Epithelial cell of proximal tubule (primary cell): ENCODE measurements at places on chromosomes 5 and 9. TPM values are rescaled to one million over a fixed set of nuclear protein-coding genes. Genes with fewer than 3 reads are reported as not detected.

DNA sequence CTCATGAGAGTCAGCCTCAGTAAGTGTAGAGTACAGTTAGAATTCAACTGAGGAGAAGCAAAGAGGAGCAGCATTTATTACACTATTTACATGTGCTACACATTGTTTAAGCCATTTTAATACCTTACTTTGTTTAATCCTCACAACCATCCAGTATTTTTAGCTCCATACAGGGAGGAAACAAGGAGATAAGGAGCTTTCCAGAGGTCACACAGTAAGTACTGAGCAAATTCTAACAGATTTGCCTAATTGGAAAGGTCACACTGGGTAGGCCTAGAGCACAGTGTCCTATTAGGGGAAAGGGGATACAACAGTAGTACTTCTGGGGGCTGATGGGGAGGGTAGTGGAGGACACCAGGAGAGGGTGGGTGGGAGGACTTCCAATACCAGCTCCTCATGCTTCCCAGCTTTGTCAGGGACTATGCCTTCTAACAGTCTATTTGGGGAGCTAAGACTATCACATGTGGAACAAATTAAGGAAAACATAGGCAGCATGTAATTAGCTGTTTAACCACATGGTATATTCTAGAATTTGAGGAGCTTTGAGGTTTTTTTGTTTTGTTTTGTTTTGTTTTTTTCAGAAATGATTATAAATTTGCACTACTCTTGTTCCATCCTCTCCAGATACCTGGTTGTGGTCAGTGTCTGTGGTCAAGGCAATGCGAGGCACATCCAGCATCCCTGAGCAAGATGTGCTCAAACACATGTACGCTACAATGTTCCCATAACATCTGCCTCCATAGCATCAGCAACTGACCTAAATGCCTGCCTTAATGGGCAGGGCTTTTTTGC, 96.0 kb upstream of the SLC12A2 start:
- DNase-seq: no peak

GRCh38 chr5:120361941-120362340, 102.2 kb upstream of the PRR16 start:
- DNase-seq: no peak

DNA sequence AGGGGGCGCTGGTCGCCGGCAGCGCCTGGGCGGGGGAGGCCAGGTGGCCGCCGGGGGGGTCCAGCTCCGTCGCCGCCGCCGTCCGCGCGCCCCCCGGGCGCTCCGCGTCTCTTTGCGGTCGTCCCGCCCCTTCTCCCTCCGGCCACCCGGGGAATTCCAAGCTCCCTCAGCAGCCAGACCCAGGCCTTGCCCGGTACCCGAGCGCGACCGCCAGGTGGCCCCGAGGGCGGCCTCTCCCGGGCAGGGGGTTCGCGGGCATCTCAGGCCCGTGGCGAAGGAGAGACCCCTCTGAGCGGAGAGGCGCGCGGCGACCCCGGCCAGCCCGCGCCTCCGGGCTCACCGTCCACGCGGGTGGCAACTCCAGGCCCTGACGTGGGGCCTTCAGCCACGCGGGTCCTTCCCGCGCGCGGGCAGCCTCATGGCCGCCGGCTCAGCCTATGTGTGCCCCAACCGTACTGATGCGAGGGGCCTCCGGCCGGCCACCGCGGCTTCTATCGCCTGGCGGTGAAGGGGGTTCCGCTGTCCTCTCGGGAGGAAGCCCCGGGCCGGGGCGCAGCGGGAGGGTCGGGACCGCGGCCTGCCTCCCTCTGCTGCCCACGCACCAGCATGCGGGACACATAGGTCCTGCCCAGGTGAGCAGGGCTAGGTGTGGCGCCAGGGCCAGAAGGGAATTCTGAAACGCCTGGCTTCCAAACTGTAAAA, 529 bp upstream of the NRARP start:
- DNase-seq: no peak

DNA sequence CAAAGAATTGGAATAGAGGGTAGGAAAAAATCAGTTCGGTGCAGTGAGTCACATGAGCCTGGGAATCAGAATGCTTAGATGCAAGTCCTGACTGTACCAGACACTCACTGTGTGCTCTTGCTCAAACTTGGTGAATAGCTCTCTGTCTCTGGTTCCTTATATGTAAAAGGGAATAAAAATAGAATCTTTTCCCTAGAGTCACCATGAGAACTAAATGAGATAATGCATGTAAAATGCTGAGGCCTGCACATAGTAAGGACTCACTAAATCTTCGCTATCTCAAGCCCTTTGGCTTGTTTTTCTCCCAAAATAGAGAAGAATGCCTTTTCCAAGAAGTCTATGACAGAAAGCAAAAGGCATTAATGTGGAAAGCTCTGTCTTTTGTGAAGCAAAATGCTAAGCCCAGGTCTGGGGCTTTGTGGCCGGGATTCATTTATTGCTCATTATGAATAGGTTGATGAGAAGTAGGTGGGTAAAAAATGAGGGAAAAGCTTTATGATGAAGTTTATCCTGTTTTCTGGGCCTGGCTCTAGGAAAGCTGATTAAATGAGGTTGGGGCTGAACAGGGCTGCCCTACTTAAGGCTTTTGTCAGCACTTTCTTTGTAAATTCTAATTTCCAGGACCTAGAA, 483.3 kb downstream of the DMAC1 start:
- no peak for DNase-seq

- no peak for DNase-seq
Measured at GRCh38 chr5:111063709-111064322, 7.7 kb upstream of the TSLP start.

DNA sequence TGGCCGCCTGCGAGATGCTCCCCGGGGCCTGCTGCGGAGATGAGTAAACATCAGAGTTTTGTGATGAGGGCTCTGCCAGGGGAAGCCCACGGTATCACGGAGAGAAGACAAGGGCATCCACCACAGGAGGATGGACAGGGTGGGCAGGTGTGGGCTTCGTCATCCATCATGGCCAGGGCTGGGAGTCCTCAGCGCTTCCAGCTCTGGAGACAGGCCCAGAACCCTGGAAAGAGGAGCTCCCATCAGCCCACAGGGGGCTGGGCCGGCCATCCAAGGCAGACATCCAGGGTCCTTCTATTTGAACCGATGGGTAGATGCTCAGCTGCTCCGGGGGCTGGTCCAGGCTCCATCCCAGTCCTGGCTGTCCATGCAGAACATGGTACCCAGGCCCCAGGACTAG, 22.1 kb upstream of the FCN1 start:
- DNase-seq: no peak

DNA sequence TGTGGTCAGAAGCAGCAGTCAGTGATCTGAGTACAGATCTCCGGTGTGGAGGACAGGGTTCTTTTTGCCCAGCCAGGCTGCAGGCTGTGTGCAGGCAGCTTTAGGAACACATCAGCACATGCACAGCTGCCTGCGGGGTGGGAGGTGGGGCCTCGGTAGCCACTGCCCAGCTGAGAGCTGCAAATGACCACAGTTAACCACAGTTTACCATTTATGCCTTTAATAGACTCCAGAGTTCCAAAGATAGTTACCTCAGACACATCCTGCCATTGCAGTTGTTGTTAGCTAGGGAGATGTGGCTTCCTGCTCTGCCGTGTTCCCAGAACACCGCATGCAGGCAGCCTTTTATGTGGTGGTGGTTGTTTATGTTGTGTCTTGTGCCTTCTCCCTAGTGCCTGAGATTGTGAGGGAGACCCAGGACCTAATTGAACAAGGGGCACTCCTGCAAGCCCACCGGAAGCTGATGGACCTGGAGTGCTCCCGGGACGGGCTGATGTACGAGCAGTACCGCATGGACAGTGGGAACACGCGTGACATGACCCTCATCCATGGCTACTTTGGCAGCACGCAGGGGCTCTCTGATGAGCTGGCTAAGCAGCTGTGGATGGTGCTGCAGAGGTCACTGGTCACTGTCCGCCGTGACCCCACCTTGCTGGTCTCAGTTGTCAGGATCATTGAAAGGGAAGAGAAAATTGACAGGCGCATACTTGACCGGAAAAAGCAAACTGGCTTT, 10.2 kb downstream of the EXOC3 start:
- DNase-seq: no peak

- no peak for DNase-seq
Measured at GRCh38 chr5:141826674-141827073, 51.5 kb downstream of the PCDH1 start.

GRCh38 chr5:108345541-108346171, 36.2 kb downstream of the FBXL17 start:
- no peak for DNase-seq

- DNase-seq: no peak
Measured at GRCh38 chr5:9099689-9100088, 446.2 kb downstream of the SEMA5A start.

GRCh38 chr9:114006155-114006550, 71.9 kb downstream of the AMBP start:
- DNase-seq: no peak

- DNase-seq: no peak
Measured at GRCh38 chr9:77236693-77237092, 59.4 kb downstream of the VPS13A start.

DNA sequence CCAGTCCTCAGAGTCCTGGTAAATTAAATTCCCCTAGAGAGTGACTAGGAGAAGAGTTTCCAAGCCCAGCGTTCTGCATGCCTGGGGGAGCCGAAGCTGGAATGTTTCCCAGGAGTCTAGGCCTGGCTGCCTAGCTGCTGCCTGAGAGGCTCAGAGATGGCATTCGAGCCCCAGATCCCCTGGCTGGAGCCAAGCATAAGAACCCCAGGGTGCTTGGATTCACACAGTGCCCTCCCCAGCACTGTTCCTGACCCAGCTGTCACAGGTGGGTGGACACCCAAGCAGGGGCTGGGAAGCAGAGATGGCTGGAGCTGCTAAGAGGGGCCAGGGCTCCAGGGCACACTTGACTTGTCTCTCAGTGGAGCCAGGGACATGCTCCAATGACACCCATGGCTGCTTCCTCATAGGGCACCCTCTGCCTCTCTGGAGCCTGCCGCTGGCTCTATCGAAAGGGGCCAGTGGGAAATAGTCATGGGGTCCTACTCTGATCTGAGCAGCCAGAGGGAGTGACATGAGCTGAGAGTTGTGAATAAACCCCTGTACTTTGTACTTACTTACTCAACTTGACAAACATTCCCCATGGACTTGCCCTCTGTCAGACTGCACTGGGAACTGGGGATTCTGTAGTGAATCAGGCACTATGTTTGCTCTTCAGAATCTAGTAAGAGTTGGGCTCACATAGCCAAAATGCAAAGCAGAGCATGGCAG, 62.6 kb upstream of the XPA start:
- DNase-seq: no peak

DNA sequence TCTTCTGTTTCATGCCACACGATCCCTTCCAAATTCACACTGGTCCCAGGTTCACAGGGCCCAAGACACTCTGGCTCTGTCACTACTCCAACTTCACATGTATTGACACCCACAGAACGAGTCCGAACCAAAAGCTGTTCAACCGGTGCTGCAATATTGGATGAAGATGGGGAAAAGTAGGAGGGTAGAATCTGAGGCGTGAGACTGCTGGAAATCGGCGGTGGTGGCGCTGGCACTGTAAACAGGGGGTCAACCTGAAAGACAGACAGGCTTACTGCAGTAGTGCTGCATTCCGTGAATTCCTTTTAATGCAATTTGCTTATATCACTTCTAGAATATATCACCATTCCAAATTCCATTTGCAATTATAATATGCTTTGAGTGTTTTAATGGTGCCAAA, 45.4 kb downstream of the ZNF608 start:
- DNase-seq: no peak

GRCh38 chr9:34796924-34797323, 87.0 kb upstream of the CCL21 start:
- DNase-seq: no peak

DNA sequence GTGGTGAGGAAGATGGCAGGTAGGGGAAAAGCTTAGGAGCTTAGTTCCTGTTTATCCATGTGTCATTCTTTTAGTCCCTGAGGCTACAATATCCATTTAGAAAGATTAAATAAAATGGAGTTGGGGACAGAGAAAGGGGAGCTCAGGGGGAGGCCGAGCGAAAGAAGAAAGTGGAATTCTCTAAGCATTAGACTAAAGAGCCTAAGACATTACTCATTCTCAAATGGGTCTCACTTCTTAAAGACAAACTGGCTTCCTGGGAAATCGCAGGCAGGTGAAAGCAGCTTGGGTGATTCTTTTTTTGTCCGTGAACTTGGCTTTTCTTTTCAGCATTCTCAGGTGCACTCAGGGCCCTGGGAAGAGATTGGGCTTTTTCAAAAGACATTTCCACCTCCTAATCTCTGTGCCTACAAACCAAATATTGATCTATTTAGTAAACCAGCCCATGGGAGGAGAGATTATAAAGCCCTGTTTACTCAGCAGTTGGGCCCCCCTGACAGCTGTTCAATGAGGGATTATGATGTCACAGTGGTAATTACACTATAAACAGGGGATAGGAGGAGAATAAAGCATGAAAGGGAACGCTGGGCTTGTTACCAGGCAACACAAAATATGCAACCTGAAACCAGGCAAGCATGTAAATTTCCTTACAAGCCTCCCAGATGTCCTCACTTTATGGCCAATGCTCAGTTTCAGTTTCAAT, 584.0 kb downstream of the ACTL7B start:
- DNase-seq: peak; percentile 33

- no peak for DNase-seq
Measured at GRCh38 chr9:84000186-84000585, 19.6 kb downstream of the RMI1 start.

GRCh38 chr9:82513242-82513751, 524.7 kb downstream of the SPATA31D1 start:
- no peak for DNase-seq

- DNase-seq: no peak
Measured at GRCh38 chr9:89379508-89380115, 61.3 kb downstream of the SECISBP2 start.

DNA sequence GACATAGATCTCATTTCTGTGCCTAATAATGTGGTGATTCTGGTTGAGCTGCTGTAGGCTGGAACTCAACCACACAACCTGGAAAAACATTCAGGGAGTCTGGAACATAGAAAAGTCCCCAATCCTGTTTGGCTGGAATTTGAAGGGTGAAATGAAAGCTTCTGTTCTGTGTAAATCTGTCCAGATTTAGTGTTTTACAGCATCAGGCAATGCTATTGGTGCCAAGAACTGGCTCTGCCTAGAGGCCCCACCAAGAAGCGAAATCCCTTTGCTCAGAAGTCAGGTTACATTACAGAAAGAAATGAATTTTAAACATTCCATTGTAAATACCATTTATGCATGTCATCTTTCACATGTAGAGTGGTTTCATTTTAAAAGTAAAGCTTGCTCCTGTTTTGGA, 56.3 kb downstream of the TMEM174 start:
- DNase-seq: no peak

GRCh38 chr5:671459-672328, 21.5 kb downstream of the TPPP start:
- no peak for DNase-seq

GRCh38 chr5:141512390-141512910, 23.6 kb downstream of the PCDHGC5 start:
- DNase-seq: no peak

Gene CKMT2
- not detected in 2 replicates for total RNA-seq

Gene ESM1
- 0.35 and 0.36 TPM in 2 replicates for total RNA-seq

Gene RAB3C
- not detected in 2 replicates for total RNA-seq

Gene FLT4
- total RNA-seq: 0.29 and 3.8 TPM in 2 replicates

Gene LCN10
- not detected in 2 replicates for total RNA-seq

Gene HRH2
- total RNA-seq: 0.29 and 0.65 TPM in 2 replicates

Gene MEIKIN
- not detected in 2 replicates for total RNA-seq

Gene PCDHGA3
- 0.36 and 0.52 TPM in 2 replicates for total RNA-seq

Gene SIGMAR1
- 97.9 and 178 TPM in 2 replicates for total RNA-seq
